BE2C (cell line): ENCODE measurements at places on chromosomes 12 and 14.

GRCh38 chr12:30755395-30755762, 628 bp upstream of the CAPRIN2 start:
- DNase-seq = no peak

DNA sequence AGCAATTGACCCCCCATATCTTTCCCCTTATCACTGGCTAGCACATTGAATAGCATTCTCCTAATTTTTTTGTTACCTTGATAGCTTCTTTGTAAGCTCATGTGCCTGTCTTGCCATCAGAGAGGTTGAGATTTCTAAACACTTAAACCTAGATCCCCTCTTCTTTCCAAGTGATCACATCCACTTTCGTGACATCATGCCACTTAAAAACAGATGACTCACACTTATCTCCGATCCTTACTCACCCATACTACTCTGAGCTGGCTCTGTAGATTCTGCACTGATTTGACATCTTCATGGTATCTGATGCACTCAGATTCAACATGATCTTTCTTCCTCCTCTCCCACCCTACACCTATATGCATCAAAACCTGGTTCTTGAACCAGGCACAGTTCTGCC, 10.5 kb downstream of the GPR137C start:
- no peak for DNase-seq

GRCh38 chr12:50765095-50765911, 1.4 kb downstream of the ATF1 start:
- DNase-seq = peak; percentile 51

GRCh38 chr12:75684678-75685616, 173.5 kb upstream of the KRR1 start:
- DNase-seq = no peak

GRCh38 chr12:32881107-32881506, 15.5 kb downstream of the PKP2 start:
- peak; percentile 15 for DNase-seq

DNA sequence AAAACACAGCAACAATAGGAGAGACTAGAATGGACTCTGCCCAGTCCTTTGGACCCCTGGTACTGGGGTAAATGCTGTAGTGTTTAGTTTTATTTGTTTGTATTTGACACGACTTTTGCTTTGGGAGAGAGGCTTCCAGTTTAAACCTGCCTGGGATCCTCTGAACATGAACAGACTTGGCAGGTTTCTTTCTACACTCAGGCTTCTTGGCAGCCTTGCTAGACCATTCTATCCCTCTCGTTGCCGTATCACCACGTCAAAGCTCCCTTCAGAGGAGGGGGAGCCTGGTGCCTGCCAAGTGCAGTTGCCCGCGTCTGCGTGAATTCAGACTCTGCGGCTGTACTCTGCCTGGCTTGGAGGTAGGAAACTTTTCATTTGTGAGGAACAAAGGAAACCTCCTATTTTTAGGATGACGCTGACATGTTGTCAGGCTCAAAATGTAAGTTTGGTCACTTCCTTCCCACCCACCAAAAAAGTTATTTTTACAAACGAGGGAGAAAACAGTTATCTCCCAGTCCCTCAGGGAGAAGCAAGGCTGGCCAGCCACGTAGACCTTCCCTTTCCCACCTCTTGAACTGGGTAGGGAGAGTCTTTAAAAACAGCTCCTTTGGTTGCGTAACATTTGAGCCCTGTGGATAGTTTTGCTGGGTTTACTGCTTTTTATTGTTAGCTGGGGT, 25.9 kb downstream of the CD9 start:
- no peak for DNase-seq

DNA sequence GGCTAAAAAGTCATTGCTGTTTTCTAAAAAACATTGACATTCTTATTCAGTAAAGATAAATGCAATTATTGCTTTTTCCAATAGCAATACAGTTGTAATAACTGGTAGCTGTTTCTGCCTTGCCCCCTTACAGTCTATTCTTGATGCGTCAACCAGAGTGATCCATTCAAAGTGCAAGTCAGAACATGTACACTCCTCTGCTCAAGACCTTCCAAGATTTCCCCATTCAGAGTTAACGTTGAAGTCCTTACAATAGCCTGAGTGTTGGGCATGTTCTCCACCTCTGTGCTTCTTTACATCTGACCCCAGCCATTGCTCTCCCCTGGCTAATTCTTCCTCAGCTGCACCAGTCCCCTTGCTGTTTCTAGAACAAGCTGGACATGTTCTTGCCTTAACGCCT, 24.3 kb downstream of the VRK1 start:
- DNase-seq = no peak

DNA sequence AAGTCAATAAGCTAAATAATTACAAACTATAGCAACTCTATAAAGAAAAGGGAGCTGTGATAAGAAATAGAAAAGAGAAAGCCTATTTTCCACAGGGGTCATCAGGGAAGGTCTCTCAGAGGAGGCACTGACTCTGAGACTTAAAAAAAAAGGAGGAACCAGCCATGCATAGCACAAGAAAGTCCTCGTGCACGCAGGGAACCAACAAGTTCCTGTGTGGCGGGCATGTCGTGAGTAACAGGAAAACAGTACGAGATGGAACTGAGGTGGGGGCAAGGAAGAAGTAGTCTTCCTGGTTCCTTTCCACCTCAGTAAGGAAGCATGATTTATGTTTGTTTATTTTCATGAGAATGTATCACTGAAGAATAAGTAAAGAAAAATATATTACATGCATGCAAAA, 367.0 kb upstream of the TMEM132C start:
- DNase-seq = no peak

DNA sequence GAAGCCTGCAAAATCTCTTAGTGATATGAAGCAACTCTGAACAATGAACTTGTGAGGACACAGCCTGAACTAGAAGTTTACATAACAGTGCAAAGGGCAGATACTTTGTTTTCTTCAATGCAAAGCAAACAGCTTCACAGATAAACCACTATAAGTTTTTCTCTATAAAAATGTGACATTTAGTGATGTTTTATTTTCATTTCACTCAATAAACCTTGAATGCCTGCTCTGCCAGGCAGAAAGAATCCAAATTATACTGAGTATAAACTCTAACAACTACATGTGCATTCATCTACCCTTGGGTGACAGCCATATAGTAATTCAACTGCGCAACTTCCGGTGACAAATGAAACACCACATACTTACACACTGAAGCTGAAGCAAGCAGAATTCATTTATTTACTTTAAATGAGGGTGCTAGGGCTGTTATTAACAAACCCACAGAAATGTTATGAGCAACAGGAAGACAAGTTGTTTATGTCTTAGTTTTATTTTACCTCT, 10.3 kb downstream of the DCP1B start:
- DNase-seq = no peak

- DNase-seq = no peak
Observed at GRCh38 chr12:52145228-52146088, 46.4 kb downstream of the KRT80 start.

DNA sequence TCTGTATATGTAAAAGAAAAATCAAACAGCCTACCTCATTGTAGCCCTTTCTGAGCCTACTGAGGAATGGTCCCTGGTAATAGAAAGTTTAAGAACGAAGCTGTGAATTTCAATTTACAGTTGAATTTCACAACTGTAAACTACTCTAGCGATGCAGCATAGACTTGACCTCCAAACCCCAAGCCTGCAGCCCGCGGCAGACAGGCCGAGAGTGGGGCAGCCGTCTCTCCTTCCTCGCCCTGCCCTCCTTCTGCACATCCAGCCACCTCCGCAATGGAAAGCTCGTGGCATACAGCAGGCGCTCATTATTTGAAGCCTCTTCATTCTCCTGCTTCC, 15.3 kb downstream of the RNASE2 start:
- DNase-seq = no peak

GRCh38 chr14:101073598-101073965, 170.1 kb upstream of the RTL1 start:
- DNase-seq = no peak

GRCh38 chr12:121858662-121859572, at the start of gene HPD:
Gene HPD (minus strand): TSS chr12:121858859. CDS start chr12:121858823, 36 bp downstream.
- no peak for DNase-seq

GRCh38 chr14:60215127-60215444, 33.9 kb upstream of the PPM1A start:
- peak; percentile 15 for DNase-seq

- DNase-seq = no peak
Observed at GRCh38 chr12:958588-959123, 9.2 kb upstream of the RAD52 start.

DNA sequence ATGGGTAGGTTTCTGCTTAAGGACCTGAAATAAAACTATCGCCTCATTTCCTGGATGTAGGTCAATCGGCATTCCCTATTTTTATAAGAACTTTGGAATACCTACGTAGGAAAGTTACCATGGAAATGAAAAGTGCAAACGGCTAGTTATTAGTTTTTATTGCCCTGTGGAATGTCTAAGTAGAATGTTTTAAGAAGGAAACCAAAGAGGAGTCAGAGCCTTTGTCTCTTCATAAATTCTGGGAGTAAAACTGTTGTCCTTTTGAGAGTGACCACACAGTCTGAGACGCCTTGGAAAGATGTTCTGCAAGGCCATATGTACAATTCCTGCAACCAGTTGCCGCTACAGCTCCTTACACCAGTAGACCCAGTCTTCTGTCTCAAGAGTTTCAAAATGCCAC, 176.0 kb upstream of the SEL1L start:
- no peak for DNase-seq

- no peak for DNase-seq
Observed at GRCh38 chr14:83120187-83120586, 1586.5 kb upstream of the SEL1L start.

GRCh38 chr14:64340560-64341196, 46.5 kb upstream of the ESR2 start:
- no peak for DNase-seq

DNA sequence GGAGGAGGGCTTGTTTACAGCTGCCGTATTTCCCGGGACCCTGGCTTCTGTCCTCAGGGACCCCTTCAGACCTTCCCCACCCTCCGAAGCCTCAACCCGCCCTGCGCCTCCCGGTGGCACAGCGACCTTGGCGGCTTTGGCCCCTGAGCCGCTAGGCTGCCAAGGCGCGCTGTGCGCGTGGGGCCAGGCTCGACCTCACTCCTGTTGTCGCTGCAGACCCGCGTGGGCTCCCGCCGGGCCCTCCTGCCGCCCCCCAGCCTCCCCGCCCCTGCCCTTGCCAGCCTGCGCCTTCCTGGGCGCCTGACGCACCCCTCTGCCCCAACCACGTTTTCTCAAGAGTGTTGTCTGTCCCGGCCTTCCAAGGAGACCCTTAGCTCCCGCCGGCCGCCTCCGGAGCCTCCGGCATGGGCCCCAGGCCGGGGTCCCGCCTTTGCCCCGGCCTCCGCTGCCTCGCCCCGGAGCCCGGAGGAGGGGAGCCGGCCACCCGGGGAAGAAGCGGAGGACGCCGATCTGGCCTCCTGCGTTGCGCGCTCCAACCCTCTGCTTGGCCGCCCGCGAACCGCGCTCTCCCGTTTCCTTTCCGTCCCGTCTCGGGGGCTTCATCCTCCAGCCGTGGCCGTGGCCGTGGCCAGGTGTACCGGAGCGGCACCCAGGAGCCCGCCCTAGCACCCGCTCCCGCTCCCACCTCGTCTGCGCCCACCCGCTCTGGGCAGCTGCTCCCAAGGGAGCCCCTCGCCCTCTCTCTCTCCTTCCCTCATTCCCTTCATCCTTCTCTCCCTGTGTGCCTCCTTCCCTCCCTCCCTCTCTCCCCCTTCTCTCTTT, 19.9 kb downstream of the PPP2R5C start:
- no peak for DNase-seq

- DNase-seq = no peak
Observed at GRCh38 chr12:90098132-90098779, 389.6 kb upstream of the ATP2B1 start.

DNA sequence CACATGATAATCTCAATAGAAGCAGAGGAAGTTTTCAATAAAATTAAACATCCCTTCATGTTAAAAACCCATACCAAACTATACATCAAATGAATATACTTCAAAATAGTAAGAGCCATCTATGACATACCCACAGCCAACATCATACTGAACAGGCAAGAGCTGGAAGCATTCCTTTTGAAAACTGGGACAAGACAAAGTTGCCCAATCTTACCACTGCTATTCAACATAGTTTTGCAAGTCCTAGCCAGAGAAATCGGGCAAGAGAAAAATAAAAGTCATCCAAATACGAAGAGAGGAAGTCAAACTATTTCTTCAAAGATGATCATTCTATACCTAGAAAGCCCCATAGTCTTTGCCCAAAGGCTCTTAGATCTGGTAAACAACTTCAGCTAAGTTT, 454.7 kb upstream of the PRICKLE1 start:
- no peak for DNase-seq

DNA sequence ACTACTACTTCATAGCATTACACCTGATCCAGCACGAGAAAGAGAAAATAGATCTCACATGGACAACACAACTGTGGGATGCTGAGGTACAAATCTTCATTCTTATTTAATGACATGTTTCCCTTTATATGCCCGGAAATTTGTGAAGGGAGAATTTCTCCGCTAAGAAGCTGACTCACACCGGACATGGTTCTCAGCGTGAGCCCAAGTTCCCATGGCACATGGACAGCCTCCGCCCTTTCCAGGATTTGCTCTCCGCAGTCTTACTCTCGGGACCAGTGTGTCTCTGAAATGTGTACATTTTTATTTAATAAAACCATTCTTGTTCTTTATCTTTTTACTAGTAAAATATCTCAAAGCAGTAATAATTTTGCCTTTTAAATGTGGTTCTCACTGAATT, 1154.8 kb downstream of the TMEM121 start:
- DNase-seq = no peak

GRCh38 chr12:49093792-49094159, 825 bp downstream of the DHH start:
- no peak for DNase-seq

DNA sequence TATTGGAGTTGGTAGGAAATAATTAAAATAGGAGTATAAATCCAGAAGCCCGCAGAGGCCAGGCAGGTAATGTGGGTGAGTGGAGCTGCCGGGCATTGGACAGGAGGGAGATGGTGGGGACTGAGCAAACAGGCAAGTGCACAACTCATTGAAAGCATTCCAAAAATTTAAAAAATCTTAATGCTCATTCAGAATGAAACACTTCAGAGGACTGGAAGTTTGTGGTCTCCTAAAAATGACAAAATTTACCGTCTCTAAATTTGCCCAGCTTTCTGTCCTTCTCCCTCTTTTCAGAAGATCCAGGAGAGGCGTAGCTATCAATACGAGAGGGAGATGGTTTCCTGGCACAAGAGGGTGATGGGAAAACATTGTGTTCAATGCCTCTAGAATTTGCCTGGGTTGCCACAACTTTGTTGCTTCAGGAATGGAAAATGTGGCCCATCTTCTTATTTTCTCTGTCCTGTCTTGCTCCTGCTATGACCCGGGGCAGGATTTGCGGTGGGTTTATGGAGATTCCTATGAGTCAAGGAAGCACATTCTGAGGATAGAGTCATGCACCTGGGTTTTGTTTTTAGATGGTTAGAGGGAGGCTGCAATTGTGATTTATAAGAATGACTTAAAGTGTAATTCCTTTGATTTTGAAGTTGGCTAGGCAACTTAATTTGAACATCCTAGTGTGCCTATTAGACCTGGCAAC, 72.2 kb downstream of the BORCS5 start:
- no peak for DNase-seq

DNA sequence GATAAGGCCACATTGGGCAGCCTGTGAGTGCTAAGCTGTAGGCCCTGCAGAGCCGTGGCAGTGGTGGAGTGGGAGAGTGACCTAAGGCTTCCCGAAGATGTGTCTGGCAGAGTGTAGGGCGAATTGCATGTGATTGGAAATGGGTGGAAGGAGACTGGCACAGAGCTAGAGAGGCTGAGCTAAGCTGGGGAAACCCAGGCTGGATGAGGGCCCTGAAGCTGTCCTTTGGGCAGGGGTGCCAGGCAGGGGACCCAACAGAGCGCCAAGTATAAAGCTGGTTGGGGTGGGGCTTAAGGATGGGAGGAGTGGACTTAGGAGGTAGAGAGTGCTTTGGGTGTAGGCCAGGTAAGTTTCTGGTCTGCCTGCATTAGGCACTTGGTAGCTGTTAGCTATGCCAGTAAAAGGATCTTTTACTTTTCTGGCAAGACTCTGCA, 47.9 kb downstream of the WDR20 start:
- peak; percentile 31 for DNase-seq
